Stimulated activated CD8-positive, alpha-beta memory T cell treated with anti-CD3 and anti-CD28 coated beads, Interleukin-4, amount 100 ng/mL, for 4 hours (primary cell): ENCODE measurements at places on chromosomes 7 and 10.

DNA sequence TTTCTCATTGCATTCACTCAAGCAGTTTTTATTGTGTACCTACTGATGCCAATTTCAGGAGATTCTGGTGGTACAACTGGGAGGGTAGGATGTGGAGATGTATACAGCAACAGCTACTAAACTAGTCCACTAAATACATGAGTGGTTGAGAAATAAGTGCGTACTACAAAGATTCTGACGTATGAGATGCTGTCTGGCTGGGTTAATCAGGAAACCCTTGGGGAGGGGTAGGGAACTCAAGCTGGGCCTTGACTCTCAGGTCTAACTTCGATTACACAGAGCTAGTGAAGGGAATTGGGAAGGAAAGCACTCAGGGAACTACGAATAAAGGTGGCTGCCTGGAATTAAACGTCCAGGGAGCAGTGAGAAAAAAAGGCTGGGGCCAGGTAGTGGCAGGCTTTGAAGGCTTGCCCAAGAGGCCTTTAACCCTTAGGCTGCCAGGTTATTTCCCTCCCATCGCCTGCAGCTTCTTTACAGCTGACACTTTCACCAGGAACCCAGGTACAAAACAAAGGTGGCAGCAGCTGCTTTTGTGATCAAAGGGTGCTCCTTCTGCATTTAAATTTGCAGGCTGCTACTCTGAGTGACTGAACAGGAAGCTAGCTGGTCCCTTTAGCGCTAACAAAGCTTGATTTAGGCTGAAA is 3.2 kb downstream of the MMS19 start:
- DNase-seq, result no peak

GRCh38 chr10:70605161-70605560 is 2.6 kb upstream of the PRF1 start:
- DNase-seq, result no peak

- DNase-seq, result no peak
These were observed 503.8 kb downstream of the LRMDA start for GRCh38 chr10:75935240-75935639.

- no peak for DNase-seq
These were observed at the start of gene SFRP5 for GRCh38 chr10:97771913-97772823. SFRP5 (minus strand) TSS chr10:97771999; CDS start chr10:97771833, 166 bp downstream.

DNA sequence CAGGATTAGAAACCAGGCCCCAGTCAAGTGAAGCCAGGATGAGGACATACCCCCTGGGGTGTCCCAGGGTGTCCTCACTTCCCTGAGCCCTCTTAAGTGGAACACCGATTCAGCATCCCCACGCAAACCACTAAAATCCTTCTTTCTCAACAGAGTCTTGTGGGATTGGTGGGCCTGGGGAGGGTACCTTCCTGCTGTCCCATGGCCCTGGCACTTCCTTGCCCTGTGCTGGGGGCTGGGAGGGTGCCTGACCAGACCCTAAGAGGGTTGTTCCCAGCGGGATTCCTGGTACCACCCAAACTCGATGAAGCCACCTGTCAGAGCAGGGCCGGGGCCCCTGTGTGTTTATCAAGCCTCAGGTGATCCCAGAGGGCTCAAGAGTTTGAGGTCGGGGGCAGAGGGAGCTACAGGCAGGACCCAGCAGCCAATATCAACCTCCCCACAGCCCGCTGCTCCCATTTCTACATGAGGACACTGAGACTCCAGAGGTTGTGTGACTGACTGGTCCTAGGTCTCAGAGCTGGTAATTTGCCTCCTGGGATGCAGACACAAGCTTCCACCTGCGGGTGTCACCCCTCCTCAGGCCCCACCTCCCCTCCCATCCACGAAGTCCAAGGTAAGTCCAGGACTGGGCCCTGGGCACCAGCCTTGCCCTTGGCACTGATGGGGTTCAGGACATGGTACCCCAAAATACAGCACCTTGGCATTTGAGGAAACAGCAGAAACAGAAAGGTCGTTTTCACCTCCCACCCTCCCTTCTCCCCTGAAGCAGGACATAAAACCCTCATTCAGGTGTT is 31.4 kb downstream of the OAT start:
- DNase-seq, result no peak

GRCh38 chr10:15760681-15761080 is 41.0 kb upstream of the ITGA8 start:
- no peak for DNase-seq

GRCh38 chr7:155831807-155832524 is 19.7 kb upstream of the SHH start:
- no peak for DNase-seq

DNA sequence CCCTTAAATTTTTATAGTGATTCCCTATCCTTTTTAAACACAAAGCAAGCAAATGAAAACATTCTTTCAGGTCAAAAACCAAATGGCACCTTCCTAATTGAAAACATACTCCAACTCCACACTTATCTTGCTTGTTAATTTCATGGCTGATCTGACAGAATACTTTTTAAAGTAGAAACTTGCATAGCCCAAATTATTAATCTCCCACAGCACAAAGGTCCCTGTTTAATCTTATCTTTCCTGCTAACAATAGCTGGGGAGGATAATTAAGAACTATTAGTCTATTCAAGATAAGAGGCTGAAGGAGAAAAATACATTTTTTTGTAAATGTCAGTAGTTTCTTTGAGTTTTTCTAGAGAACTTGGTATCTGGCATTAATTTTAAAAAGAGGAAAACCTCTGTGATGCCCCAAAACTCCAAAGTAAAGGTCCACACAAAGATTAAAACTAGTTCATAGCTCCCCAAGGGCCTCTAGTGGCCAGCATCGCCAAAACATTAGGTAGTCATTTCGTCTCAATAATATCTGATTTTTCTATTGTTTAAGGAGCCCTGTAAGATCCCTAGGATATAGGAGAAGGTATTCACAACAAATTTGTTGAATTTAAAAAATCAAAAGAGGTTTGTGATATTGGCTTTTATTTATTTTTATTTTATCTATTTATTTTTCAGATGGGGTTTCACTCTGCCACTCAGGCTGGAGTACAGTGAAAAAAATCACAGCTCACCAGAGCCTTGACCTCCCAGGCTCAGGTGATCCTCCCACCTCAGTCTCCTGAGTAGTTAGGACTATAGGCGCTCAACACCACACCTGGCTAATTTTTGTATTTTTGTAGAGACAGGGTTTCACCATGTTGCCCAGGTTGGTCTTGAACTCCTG is 14.7 kb downstream of the CDNF start:
- no peak for DNase-seq

DNA sequence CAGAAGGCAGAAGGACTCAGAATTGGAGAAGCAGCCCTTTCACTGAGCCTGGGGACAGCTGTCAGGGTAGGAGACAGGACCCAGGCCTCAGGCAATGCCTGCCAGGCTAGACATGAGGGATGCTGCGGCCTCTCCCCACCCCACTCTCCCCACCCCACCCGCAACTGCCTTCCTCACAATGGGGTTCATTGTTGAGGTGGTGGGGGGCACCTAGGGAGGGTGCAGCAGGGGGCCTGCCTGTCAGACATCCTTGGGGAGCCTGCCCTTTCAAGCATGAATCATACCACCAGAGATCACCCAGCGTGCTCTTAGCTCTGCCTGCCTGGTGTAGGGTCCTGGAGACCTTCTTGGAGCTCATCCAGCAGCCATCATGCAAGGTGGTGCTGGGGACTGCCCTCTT is at the start of gene C10orf62:
TSS of gene C10orf62 (plus strand) at position 243 of the 400 bp plus-strand sequence. CDS start 177 bp downstream, outside the sequence.
- no peak for DNase-seq

GRCh38 chr10:90378524-90379076 is 479.2 kb downstream of the HTR7 start:
- no peak for DNase-seq

GRCh38 chr10:12742771-12743170 is 258.7 kb downstream of the CCDC3 start:
- DNase-seq, result no peak

DNA sequence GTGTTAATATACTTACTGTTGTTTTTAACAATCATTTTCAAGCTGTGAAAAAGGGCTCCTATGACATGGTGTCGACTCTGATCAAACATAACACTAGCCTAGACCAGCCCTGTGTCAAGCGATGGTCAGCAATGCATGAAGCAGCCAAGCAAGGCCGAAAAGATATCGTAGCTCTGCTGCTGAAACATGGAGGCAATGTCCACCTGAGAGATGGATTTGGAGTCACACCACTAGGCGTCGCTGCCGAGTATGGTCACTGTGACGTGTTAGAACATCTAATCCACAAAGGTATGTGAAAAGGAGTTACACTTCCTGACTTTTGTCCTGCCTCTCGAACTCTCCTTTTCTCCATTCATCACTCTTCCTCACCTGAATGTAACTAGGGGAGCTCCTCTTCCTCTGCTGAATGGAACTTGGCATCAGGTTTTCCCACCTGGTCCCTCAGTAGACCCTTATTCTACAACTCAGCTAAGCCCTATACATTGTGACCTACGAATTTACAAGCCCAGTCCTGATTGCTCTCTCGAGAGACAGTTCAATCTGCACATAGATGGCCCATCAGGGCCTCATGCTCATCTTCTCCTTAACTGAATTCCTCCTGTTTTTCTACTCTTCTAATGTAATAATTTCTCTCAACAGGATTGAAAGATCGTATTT is 23.0 kb downstream of the ASB15 start:
- DNase-seq, result no peak

- DNase-seq, result no peak
These were observed 129.3 kb downstream of the CHRM2 start for GRCh38 chr7:136997735-136998134.

GRCh38 chr7:107224374-107225223 is 55.8 kb downstream of the HBP1 start:
- no peak for DNase-seq

- no peak for DNase-seq
These were observed 15.6 kb upstream of the SEPTIN7 start for GRCh38 chr7:35785250-35785649.

GRCh38 chr10:17206210-17206709 is 4.8 kb upstream of the TRDMT1 start:
- DNase-seq, result no peak

DNA sequence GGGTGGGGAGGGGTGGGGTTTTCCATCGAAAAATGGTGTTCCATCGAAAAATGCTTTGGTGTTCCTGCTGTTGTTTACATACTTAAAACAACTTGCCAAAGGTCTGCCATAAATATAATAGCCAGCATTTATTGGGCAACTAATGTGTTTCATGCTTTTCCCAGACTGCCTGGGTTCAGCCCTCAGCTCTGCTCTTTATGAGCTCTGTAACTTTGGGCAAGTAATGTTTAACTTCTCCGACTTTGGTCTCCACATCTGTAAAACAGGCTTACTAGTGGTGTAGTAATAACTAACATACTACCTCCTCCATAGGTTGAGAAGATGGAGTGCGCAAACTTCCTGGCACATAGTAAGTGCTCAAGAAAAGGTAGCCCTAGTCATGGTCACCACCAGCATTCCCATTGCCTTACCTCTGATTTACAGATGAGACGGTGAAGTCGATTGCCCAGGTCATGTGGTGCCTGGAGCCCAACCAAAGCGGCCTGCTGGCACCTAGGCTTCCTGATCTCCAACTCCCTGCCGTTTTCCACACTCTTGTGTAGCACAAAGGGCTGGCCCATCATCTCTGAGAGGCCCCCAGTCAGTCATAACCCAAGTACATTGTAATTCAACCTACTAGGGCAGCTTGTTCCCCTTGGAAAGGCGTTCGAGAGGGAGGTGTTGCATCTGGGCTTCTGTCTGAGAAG is 8.9 kb downstream of the ZMIZ1 start:
- DNase-seq, result no peak

- DNase-seq, result no peak
These were observed 14.7 kb downstream of the ST7 start for GRCh38 chr7:116967983-116968382.

DNA sequence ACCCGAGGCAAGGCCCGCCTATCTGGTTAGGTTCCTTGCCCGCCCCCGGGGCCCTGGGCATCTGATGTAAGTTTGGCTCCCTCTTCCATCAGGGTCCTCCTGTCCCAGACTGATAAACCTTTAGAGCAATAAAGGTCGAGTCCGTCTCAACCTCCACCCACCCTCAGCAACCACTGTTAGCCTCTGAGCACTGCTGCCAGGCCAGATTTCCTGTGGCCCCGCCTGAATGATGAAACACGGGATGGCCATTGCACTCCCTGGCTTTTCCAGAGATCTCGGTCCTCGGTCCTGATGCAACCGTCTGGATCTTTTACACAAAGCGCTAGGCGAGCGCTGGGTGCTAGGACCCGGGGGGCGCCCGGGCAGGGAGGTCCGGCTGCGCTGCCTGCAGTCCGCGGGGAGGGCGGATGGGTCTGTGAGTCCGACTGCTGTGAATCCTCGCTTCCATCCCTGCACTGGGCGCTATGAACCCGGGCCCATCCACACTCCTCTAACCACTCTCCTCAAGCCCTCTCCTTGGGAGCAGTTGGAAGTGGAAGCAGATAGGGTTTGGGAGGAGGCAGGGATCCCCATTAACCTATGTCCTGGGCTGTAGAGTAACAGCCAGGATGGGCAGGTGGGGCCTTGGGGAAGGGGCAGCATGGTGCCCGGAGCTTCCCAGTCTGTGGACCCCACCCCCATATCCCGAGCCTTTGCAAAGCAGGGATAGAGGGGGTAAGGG is 875 bp upstream of the DDIT4 start:
- DNase-seq, result peak; percentile 18

GRCh38 chr10:36704124-36704523 is 421.3 kb upstream of the ANKRD30A start:
- no peak for DNase-seq

DNA sequence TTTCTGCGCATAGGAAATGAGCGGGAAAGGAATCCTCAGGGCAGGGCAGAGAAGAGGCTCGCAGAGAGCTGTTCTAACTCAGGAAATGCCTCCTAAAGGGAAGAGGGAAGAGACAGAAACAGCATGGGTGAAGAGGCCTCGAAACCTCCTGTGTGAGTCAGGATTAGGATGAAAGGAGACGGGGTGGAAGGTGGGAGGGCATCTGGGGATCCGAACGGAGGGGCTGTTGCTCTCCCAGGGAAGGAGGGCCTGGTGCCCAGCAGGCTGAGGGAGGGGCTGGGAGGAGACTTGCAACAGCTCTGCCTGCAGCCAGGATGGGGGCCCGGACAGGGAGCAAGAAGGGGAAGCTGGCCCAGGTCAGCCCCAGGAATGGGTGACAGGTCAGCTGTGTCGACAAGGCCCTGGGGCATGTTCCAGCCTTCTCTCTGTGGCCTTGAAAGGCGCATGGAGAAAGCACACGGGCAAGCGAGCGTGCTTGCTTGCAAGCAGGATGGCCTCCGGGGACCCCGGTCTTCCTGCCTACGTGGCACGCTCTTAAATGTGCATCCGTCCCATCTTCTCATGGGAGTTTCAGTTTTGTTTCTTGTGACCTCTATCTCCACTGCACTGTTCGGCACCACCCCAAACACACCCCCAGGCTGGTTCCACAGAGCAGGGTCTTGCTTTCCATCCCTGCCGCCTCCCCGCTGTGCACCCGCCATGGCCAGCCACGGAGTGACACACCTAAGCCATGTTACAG is 63.5 kb downstream of the HIPK2 start:
- no peak for DNase-seq

GRCh38 chr7:6130007-6130587 is 98.9 kb downstream of the ANKRD61 start:
- no peak for DNase-seq

- DNase-seq, result no peak
These were observed 231.0 kb downstream of the CSTF2T start for GRCh38 chr10:51468424-51468823.

GRCh38 chr7:12434012-12434642 is 30.5 kb upstream of the VWDE start:
- DNase-seq, result no peak

GRCh38 chr7:159114981-159115380 is 29.7 kb downstream of the VIPR2 start:
- DNase-seq, result no peak
